AG08396 (cell line): ENCODE measurements at places on chromosomes 11 and 22.

GRCh38 chr11:104725796-104726408 lies 172.4 kb downstream of the CASP12 start:
- no peak for DNase-seq

- DNase-seq = no peak
These were observed 18.5 kb downstream of the TRIM5 start for GRCh38 chr11:5666402-5666793.

DNA sequence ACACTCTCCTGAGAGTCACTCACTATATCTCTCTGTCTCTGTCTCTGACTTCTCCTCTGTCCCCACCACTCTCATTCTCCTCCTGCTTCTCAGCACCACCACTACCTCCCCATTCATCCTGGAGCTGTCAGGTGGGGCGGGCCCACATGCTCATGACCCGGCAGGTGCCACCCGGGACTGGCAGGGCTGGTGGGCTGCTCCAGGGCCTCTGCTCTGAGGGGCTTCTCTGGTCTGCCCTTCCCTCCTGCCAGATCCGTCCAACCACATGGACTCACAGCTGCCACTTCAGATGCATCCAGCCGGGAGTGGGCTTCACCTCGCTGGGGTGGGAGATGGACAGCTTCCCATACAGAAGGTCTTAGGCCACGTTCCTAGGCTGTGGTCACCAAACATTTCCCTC lies 4.8 kb upstream of the EMID1 start:
- no peak for DNase-seq

DNA sequence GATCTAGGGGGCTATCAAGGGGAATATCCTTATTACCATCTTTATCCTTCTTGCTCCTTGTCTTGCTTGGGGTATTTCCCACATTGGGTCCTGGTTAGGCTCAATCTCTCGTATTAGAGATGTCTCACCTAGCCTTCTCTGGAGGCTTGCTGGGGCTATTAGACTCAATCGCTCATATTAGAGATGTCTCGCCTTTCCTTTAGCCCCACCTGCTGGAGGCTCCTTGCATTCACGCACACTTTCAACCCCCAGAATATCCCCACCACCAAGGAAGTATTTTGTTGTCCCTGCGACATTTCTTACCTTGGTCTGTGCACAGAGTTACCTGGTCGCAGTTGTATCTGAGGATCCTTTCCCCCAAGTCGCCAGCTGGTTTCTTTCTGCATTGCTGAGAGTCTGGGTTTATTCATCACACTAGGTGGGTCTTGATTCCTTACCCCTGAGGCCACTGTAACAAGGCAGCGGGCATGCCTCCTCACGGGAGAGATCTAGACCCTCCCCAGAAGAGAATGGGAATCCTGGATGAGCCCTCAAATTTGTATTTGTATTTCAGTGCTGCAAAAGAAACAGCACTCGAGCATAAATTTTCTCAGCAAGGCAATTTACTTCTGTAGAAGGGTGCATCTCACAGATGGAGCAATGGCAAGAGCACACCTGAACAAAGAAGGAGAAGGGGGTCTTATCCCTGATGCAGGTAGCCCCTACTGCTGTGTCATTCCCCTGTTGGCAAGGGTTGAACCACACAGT lies 15.9 kb upstream of the HYLS1 start:
- DNase-seq = peak; percentile 39

DNA sequence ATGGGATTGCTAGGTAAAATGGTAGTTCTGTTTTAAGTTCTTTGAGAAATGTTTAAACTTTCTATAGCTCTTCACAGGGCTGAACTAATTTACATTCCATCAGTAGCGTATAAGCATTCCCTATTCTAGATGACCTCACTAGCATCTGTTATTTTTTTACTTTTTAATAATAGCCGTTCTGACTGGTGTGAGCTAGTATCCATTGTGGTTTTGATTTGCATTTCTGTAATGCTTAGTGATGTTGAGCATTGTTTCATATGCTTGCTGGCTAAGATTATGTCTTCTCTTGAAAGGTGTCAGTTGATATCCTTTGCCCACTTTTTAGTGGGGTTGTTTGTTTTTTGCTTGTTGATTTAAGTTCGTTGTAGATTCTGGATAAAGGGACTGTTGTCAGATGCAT lies 35.9 kb downstream of the MMP27 start:
- no peak for DNase-seq

GRCh38 chr11:109641549-109641948 lies 219.6 kb downstream of the C11orf87 start:
- no peak for DNase-seq

- peak; percentile 58 for DNase-seq
These were observed 189.9 kb downstream of the ARHGAP42 start for GRCh38 chr11:100876815-100877520.

GRCh38 chr22:19643448-19644313 lies 70.6 kb upstream of the SEPTIN5 start:
- no peak for DNase-seq
